Stimulated activated CD4-positive, alpha-beta T cell treated with anti-CD3 and anti-CD28 coated beads, Interleukin-15, amount 100 ng/mL, for 1 hour (primary cell): ENCODE measurements at places on chromosomes 1 and 21.

DNA sequence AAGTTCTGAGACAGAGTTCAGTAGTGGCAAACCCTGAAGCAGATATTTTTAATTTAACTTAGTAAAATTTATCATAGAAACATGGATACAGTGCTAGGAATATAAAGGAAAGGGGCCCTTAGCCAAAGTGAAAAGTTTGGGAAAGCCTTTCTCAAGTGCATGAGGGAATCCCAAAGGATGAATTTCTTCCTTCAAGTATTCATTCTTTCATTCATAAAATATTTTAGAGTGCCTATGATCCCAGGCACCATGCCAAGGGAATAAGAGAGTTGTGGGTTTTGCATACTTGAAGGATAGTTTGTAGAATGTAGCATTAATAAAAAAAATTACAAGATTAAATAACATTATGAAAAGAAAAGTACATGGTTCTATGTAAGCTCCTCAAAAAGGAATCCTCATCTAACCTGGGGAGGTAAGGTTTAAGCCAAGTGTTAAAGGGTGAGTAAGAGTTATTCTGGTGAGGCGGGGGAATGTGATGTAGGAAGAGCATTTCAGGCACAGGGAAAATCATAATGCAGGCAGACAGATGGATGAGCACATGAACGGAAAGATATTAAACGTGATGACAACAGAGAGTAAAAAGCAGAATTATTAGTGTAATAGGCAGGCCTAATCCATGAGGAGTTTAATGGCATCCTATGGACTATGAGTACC lies 40.4 kb upstream of the NTNG1 start:
- DNase-seq: no peak

DNA sequence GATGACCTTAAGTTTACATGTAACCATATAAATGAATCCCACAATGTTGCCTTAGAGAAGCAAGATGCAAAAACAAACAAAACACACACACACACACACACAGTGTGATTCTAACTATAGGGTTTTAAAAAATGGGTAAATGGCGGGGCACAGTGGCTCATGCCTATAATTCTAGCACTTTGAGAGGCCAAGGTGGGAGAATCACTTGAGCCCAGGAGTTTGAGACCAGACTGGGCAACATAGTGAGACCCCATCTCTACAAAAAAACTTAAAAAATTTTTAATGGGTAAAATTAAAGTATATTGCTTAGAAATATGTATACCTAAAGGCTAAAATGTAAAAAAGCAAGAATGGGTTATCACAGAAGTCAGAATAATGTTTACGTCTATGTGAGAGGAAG lies 15.8 kb downstream of the KMO start:
- no peak for DNase-seq

DNA sequence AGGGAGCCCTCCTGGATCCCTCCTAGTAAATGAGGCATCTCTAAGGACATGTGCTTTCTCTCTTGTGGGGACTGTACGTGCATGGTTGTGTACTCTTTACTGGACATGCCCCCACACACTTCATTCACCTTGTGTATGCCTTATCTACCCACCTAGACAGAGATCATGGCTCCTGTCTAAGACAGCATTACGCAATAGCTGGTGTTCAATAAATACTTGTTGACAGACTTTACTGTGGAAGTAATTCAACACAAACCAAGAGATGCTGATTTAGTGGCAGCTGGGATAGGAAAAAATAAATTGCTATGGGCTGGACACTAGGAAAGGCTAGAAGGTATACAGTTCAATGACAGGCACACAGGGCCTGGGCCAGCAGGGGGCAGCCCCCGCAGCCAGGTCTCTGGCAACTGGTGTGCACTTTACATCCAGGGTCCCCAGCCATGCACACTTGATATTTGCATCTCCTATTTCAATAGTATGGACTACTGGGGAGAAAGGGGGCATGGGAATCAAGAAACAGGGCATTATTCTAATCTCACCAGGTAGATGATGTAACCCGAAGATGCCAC lies 24.2 kb downstream of the TRABD2B start:
- DNase-seq: no peak

- no peak for DNase-seq
Observed at GRCh38 chr1:162689745-162690671, 57.7 kb downstream of the DDR2 start.

- DNase-seq: no peak
Observed at GRCh38 chr1:99731384-99731783, 35.1 kb downstream of the FRRS1 start.

GRCh38 chr1:208829595-208829994 lies 585.4 kb upstream of the PLXNA2 start:
- DNase-seq: no peak

- DNase-seq: no peak
Observed at GRCh38 chr1:211811126-211811525, 19.4 kb downstream of the LPGAT1 start.

DNA sequence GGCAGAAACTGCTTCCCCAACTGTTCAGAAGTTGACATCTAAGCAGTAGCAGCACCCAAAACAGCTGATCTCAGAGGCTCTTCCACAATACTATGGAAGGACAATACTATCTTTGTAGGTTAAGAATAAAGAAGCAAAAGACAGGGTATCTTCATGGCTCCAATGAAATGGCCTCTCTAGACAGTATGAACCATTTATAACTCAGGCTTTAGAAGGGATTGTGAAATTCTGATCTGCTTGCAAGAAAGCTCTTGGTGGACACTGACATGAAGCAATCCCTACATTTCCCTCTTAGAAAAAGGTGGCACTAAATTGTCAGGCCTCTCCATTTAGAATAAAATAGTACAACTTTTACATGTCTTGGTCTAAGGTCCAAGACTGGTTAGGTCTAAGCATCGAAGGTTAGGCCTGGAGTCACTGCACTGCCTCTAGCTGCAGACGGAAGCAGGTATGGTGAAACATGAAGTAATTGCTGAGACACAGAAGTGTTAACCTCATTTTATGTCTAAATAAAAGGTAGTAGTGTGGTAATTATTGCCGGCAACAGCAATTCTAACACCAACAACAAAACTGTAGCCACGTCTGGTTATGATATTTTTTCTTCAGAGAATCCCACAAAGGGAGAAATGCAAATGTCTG lies 50.6 kb upstream of the HP1BP3 start:
- no peak for DNase-seq

DNA sequence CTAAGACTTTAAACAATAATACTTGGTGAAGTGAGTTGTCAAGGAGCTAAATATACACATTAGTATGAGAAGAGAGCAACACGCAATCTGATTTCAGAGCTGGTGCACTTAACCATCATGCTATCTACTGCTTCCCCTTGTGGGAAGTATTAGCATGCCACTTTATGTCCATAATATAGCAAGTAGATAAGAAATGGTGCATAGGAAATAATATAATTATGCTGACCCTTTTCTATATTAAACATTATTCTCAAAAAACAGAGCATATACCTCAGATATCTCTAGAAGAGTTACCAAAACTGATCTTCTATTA lies 63.4 kb downstream of the MAGI3 start:
- DNase-seq: no peak

- peak; percentile 63 for DNase-seq
Observed at GRCh38 chr1:54996359-54996868, 2.3 kb upstream of the BSND start.

DNA sequence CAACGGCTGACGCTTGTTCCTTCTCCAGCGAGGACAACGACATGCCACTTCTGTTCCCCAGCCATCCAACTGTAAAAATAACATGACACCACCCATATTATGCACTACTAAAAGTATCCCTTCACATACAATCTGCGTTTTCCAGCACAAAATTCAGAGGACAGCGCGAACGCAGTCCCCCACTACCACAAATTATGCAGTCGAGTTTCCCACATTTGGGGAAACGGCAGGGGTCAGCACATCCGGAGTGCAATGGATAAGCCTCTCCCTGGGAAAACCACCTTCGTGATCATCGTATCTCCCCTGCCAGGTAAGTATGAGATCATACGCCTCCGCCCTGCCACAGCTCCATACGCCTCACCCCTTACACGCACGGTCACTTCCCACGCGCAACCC lies 120.9 kb downstream of the PPIAL4G start:
- DNase-seq: no peak

DNA sequence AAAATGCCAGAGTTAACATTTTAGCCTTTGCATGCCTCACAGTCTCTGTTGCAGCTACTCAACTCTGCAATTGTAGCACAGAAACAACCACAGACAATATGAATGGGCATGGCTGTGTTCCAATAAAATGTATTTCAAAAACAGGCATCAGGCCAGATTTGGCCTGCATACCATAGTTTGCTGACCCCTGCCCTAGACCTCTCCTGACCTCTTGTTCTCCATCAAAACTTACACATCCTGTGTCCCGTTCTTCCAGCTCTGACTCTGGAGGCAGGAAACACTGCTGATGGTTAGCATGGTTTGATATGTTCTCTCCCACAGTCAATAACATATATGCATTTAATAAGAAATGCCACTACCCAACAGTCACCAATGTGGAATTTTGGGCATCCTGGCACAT lies 138.6 kb downstream of the LMX1A start:
- DNase-seq: no peak

DNA sequence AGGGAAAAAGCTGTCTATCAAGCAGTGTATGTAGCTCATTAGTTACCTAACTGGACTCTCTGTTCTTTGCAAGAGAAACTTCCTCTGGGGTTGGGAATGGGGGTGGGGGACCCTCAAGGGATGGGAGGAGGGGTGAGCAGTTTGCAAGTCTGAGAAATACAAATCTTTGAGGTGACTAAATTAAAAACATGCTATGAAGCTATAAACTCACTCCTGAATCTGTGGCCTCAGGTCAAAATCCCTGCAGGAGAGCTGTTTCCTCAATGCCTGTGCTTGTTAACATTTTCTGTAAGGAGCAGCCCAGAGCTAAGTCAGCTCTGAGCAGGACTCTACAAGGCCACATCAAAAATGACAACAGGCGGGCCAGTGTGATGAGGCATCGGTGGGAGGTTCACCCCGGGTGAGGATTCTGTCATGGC lies 32.8 kb upstream of the PTPRC start:
- no peak for DNase-seq

GRCh38 chr1:157438146-157438545 lies 114.2 kb downstream of the FCRL5 start:
- no peak for DNase-seq

DNA sequence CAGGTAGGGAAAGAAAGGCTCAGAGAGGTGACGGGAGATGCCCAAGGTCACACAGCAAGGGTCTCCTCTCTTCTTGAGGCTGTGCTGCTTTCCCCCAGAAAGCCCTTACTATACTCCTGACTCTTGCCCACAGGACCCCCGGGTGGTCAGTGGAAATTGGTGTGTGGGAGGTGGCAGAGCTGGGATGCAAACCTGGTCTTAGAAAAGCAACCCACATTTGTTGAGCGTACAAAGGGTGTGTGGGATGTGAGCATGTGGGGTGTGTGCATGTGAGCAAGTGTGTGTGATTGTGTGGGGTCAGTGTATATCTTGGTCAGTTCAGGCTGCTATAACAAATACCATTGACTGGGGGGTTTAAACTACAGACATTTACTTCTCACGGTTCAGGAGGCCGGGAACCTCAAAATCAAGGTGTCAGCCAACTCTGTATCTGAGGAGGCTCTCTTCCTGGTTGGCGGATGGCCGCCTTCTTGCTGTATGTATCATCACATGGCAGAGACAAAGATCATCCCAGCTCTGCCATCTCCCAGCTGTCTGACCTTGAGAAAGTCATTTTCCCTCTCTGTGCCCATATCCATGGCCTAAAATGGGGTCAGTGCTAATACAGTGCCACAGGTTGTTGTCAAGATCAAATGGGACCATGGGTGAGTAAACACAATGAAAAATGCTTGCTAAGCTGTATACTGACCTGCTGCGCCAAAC lies 268.5 kb downstream of the PTPRU start:
- DNase-seq: no peak

GRCh38 chr1:15956150-15956549 lies 19.8 kb downstream of the ZBTB17 start:
- no peak for DNase-seq
